ENCODE measurements at places on chromosomes 5 and 9. TPM values are rescaled to one million over a fixed set of nuclear protein-coding genes. Genes with fewer than 3 reads are reported as not detected.

SPATA31D4 gene
- total RNA-seq, result not detected

MUSK gene
- total RNA-seq, result not detected

PCDHA2 gene
- total RNA-seq, result not detected

GRCh38 chr5:3336666-3337065 is 259.0 kb upstream of the IRX1 start:
- DNase-seq, result no peak

DNA sequence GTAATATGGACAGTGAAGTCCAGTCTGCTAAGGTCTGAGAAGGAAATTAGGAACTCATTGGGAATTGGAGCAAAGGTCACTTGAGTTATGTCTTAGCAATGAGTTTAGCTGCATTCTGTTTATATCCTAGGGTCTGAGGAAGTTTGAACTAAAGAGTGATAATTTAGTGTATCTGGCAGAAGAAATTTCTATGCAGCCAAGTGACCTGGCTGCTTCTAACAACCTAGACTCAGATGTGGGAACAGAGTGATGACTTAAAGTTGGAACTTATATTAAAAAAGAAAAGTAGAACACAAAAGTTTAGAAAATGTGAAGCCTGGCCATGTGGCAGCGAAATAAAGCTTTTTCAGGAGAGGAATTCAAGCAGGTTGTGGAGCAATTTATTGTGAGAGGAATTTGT is 106.2 kb downstream of the PRDM9 start:
- DNase-seq, result no peak

- no peak for DNase-seq
Observed at GRCh38 chr9:13082796-13083195, 196.7 kb downstream of the MPDZ start.

- DNase-seq, result no peak
Observed at GRCh38 chr5:16065831-16066230, 113.8 kb downstream of the MARCHF11 start.

DNA sequence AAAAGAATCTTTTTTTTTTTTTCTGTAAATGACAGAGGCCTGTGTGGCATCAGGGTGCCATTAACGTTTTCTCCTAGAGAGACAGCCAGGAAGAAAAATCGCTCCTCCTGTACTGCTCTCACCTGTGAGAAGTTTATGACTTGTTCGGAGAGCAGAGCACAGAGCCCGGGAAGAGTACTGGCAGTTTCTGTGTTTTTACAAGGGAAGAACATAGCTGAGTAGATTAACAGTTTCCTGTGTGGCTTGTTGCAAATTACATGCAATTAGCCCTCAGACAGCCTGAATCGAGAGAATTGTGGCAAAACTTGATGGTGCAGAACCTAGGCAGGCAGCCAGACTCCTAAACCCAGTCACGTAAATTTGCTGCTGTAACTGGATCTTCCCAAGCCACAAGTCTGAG is 32.1 kb downstream of the PRKACG start:
- DNase-seq, result no peak
